Stimulated activated CD4-positive, alpha-beta T cell treated with anti-CD3 and anti-CD28 coated beads, Interleukin-1b, Interleukin-23, amount 100 ng/mL, for 1 hour (primary cell): ENCODE measurements at places on chromosomes 13 and 19.

GRCh38 chr13:107066355-107066754, 498.4 kb upstream of the ARGLU1 start:
- DNase-seq: no peak

- DNase-seq: no peak
These were observed 94.0 kb downstream of the ING1 start for GRCh38 chr13:110807546-110807945.

DNA sequence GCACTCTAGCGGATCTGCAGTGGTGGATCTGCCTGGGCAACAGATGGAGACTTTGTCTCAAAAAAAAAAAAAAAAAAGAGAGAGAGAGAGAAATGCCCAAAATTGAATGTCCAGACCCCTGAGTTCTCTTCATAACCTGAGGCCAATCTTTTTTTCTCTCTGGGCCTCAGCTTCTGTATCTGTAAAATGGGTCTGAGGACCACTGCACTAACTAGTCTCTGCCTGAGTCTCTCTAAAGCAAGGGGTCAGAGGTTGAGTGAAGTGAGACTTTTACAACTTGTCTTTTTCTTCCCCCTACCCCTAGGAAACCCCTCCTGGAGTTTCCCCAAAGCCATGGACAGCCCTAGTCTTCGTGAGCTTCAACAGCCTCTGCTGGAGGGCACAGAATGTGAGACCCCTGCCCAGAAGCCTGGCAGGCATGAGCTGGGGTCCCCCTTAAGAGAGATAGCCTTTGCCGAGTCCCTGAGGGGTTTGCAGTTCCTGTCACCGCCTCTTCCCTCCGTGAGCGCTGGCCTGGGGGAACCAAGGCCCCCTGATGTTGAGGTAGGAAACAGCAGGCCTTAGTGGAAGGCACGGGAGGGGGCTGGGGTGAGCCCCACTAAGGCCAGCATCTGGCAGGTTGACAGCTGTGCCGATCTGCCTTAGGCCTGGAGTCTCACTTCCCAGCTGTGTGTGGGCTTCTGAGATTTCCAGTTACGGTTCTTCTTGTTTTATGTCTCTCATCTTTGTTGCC, 1.8 kb downstream of the TMEM91 start:
- no peak for DNase-seq

- DNase-seq: no peak
These were observed 11.1 kb downstream of the SLC44A2 start for GRCh38 chr19:10636304-10636972.

DNA sequence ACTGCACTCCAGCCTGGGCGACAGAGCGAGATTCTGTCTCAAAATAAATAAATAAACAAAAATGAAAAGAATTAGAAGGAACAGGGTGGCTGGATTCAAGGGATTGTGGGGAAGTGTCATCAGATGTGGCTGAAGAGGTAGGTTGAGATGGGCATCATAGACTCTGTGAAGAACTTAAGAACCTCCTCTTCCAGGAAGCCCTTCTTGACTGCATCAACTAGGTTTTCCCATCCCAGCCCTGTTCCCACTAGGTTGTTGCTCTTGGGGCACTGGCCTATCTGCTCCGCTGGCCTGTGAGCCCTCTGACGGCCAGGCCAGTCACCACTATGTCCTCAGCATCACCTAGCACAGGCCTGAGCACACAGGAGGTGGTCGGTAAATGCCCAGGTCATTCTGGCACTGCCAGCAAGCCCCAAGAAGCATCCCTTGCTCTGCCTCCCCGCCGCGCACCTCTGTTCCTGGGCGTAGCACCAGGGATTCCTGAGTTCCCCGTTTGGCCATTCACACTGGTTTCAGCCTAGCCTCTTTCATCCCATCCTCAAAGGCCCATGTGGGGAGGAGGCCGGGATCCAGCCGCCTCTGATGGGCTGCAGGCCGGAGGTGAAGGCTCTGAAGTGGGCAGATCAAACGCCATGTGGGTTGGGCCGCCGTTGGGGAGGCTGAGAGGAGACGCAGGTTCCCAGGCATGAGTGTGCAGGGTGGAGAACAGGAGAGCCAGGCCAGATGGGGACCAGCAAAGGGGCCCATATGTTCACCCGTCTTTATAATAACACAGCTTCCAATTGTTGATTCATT, 27.6 kb upstream of the SLC1A5 start:
- no peak for DNase-seq

GRCh38 chr13:75473468-75473867, 8.5 kb downstream of the TBC1D4 start:
- DNase-seq: no peak

- no peak for DNase-seq
These were observed 12.7 kb upstream of the PSMD8 start for GRCh38 chr19:38361633-38362075.

GRCh38 chr19:40605216-40605971, 4.2 kb downstream of the LTBP4 start:
- peak; percentile 63 for DNase-seq

GRCh38 chr19:1470305-1471009, 8.6 kb downstream of the C19orf25 start:
- DNase-seq: peak; percentile 39

DNA sequence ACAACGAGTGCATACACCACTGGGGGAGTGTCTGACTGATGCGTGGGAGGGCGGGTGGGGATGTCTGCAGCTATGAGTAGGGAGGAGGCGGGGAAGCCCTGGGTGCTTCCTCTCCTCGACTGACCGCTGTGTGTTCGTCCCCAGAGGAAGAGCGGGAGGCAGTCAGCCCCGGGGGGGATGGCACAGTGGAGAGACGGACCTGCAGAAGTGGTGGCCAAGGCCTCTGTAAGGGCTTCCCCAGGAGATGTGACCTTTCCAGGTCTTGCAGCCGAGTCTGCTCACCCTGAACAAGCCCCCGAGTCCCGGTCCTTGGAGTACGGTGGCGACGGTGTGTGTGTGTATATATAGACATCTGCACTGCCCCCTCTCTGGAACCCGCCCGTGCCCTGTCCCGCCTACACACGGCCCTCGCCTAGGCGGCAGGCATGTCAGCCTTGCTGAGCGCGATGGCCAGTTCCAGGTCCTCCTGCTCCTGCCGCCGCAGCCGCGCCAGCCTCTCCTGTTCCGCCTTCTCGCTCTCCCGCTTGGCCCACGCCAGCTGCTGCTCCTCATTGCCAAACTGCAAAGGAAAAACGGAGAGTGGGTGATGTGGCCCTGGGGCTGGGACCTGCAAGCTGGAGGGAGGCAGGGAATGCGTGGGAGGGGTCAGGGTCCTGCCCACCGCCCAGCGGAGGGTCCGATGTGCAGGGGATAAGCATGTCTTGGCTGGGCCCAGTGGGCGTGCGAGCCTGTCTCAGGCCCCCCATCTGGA, 30.8 kb downstream of the KLF2 start:
- no peak for DNase-seq

- no peak for DNase-seq
These were observed 403.2 kb downstream of the EFNB2 start for GRCh38 chr13:106132216-106132615.

- no peak for DNase-seq
These were observed 12.5 kb upstream of the ZNF675 start for GRCh38 chr19:23699521-23699860.

GRCh38 chr13:97364827-97365226, 69.1 kb upstream of the RAP2A start:
- DNase-seq: no peak

DNA sequence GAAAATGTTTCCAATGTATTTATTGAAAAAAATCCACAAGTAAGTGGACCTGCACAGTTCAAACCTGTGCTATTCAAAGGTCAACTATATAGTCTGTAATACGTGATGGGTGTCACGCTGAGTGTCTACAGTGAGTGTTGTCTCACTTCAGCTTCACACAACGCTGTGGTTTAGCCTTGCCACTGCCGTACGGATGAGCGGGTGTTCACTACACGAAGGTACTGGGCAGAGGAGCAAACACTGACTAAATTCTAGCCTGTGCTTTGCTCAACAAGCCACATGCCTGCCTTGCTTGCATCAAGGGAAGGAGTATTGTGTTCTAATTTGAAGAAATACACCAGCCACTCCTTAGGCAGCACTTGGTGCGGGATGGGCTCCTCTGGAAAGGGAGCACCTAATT, 3.4 kb upstream of the FFAR3 start:
- DNase-seq: no peak

- DNase-seq: peak; percentile 9
These were observed 87.7 kb downstream of the DOCK9 start for GRCh38 chr13:98890186-98890585.

DNA sequence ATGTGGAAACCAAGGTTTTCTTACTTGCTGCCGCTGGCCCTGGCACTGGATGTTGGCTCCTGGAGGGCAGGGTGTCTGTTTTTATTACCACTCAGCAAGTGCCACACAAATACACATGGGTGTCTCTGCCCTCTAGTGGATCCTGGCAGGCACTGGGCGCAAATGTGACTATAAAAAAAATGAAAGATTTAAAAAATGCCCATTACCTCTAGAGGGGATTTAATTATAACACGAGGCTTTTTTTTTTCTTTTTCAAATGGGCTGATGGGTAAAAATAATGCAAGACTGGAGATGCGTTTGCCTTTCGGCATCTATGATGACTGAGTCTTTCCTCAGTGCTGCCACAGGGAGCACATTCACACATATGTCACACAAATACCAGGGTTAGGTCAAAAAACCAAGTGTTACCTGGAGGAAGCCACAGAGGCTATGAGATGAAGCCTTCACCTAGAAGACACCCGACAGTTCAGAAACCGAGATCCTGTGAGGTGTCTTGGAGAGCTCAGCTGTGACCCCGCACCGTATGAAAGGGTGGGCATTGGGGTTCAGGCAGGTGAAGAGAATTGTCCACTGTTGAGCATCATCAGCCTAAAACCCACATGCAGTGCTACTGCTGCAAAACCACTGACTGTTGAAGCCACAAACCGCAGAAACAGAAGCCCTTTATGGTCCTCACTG, 25.7 kb downstream of the CHAMP1 start:
- no peak for DNase-seq

DNA sequence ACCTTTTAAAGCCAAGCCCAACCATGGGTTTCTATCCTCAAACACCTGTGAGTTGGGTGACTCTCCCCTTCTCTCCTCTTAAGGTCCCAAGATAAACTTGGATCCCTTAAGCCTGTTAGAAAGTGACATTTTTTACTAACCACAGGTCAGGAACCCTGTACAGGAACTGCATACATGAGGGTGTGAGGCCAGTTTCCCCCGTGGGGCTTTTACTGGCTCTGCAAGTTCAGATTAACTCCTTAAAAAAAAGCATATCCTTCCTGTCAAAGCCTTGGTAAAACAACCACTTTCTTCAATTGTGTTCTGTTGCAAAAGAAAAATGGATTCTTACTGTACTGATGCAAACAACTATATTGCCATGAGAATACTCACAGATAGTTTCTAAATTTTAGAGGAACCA, 2638.7 kb upstream of the PCDH20 start:
- DNase-seq: no peak

- no peak for DNase-seq
These were observed 6.5 kb downstream of the R3HDM4 start for GRCh38 chr19:906480-906879.

- DNase-seq: no peak
These were observed 17.8 kb upstream of the ENOX1 start for GRCh38 chr13:43804461-43805070.

GRCh38 chr13:50910485-50910805, 854 bp downstream of the RNASEH2B start:
- no peak for DNase-seq
